ENCODE measurements at places on chromosomes 1 and 21.

GRCh38 chr1:217342105-217342504, 288.8 kb downstream of the GPATCH2 start:
- DNase-seq: no peak

- no peak for DNase-seq
These were observed 56.4 kb downstream of the OBSCN start for GRCh38 chr1:228264090-228264829.

GRCh38 chr1:93414749-93415148, 33.2 kb upstream of the FNBP1L start:
- DNase-seq: no peak

DNA sequence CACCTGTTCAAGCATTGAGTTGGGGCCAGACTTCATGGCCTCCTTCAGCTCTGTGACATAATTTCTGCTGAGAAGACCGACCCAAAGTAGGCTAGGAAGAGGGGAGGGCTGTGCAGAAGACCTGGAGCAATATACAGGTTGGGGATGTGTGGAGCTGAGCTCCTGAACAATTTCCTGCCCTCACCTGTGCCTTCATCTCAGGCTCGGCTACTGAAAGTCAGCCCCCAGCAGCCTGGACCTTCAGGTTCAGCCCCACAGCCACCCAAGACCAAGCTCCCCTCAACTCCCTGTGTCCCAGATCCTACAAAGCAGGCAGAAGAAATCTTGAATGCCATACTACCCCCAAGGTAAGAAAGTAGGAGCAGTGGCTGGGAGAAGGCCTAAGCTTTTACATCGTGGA, 662 bp downstream of the DNALI1 start:
- DNase-seq: no peak

- DNase-seq: no peak
These were observed 5.8 kb downstream of the KCNC4 start for GRCh38 chr1:110215621-110216515.

DNA sequence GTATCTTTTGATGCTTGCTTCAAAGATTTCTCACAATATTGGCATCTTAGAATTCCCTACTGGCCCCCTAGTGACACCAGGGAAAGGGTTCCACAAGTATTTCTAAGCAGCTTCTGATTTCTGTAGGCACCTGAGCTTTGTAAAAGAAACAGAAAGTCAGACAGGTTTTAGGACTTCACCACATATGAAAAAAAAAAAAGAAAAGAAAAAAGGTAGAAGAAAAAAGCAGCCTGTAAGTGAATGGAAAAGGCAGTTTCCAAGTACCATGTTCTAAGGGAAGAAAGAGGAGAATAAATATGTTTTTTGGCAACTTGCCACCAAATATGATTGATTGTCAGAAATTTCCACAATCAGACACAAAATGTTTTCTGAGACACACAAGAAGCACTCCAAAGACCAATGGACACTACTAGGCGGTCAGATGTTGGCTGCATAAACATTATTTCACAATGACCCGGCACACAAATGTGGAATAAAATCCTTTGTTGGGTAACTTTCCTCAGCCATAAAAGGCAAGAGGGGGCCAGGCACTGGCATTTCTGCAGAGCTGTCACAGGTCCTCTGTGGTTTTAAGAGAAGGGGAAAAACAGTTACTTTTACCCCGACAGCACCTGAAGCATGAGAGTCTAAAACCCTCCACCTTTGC, 12.7 kb upstream of the CPLANE2 start:
- DNase-seq: no peak

- DNase-seq: no peak
These were observed 94.8 kb upstream of the SGIP1 start for GRCh38 chr1:66439031-66439740.

- no peak for DNase-seq
These were observed 13.6 kb upstream of the FAM89A start for GRCh38 chr1:231053493-231054162.

DNA sequence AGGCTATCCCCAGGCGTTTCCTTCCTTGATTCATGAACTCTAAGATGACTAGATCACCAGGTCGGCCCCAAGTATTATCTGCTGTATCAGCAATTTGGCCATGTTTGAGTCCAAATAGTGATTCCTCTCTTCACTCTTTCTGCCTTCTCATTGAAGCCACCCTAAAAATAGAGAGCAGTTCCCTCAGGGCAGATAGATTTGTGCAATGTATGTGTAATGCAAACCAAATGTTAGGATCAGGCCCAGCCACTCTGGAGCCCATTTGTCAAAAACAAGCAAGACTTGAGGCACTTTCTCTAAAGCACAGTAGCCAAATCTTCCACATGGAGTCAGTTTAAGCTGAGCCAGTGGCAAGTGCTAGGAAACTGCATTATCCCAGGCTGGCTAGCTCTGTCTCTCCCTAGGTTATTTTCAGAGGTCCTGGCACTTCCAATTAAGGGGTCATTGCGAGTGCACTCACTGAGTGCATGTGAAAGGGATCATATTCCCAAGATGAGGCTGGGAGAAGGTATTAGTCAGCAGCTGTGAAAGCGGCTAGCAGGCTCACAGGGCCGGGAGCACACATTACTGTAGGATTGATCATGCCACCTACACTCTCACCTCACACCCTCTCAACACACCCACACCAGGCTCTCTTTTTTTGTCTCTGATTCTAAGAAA, 97.9 kb upstream of the RAB3GAP2 start:
- DNase-seq: no peak

GRCh38 chr1:81414488-81415015, 386.2 kb upstream of the ADGRL2 start:
- DNase-seq: no peak

GRCh38 chr1:50471967-50472366, 48.7 kb upstream of the DMRTA2 start:
- no peak for DNase-seq

Data from stimulated activated CD8-positive, alpha-beta memory T cell treated with anti-CD3 and anti-CD28 coated beads, Interleukin-7, amount 100 ng/mL, for 48 hours (primary cell).